ENCODE measurements at places on chromosomes 1 and 21. TPM values are rescaled to one million over a fixed set of nuclear protein-coding genes. Genes with fewer than 3 reads are reported as not detected.

The AXDND1 gene
- total RNA-seq = not detected

The OSBPL9 gene
- total RNA-seq = 60.0 TPM

The MIXL1 gene
- not detected for total RNA-seq

The CD1D gene
- total RNA-seq = 2.3 TPM

The ITLN1 gene
- total RNA-seq = not detected

The SLAMF8 gene
- 0.18 TPM for total RNA-seq

The KIF14 gene
- total RNA-seq = 8.6 TPM
